ENCODE measurements at places on chromosomes 1 and 21. TPM values are rescaled to one million over a fixed set of nuclear protein-coding genes. Genes with fewer than 3 reads are reported as not detected.

GRCh38 chr21:21028275-21028820 is 30.1 kb downstream of the NCAM2 start:
- no peak for DNase-seq

- peak; percentile 19 for DNase-seq
Measured at GRCh38 chr1:38888423-38889333, 7.3 kb upstream of the GJA9 start.

- DNase-seq: no peak
Measured at GRCh38 chr1:14887764-14888350, 265.7 kb upstream of the TMEM51 start.

DNA sequence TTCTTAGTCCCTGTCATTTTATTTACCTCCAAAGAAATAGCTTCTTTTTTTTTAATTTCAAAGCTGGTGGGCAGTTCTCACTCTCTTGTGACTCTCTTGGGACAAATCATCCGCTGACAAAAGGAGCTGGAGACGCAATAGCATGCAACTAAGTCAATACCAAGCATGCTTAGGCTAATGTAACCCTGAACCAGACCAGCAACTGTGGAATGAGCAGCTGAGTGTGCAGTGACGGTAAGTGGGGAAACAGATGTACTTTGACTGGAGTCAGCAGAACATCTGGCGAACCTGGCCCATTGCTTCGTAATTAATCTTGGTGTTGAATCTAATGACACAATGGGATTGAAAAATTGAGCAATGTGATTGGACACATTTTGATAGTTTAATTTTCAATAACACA is 280.7 kb upstream of the PLXNA2 start:
- peak; percentile 17 for DNase-seq

- DNase-seq: no peak
Measured at GRCh38 chr1:8976896-8977450, 31.3 kb downstream of the CA6 start.

DNA sequence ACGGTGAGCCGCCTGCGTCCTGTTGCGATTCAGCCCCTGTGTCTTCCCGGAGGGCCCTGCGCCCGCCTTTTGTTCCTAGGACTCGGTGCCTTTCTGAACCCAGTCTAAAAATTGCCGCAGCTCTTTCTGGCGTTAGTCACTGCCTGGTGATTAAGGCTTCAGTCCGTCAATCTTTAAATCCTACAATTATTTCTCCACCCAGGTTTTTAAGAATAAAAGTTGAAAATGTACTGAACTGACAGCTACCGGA is 16.2 kb upstream of the PDXK start:
- DNase-seq: no peak

DNA sequence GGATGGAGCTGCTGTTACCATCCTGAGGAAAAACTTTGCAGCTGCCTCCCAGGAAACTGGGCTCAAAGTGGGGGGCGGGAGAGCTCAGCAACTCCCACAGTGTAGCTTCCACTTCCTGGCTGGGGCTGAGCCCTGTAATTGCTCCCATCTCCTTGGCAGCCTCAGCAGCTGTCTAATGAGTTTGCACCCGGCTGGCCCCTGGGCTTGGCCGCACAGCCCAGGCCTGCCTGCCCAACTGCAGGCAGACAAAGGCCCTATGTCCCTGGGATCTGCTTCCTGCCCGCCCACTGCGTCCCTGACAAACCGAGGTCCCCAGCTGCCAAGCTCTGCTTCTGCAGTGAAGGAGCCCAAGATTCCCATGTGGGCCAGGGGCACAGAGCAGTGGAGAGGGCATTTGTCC is 30.1 kb downstream of the EDN2 start:
- DNase-seq: no peak

DNA sequence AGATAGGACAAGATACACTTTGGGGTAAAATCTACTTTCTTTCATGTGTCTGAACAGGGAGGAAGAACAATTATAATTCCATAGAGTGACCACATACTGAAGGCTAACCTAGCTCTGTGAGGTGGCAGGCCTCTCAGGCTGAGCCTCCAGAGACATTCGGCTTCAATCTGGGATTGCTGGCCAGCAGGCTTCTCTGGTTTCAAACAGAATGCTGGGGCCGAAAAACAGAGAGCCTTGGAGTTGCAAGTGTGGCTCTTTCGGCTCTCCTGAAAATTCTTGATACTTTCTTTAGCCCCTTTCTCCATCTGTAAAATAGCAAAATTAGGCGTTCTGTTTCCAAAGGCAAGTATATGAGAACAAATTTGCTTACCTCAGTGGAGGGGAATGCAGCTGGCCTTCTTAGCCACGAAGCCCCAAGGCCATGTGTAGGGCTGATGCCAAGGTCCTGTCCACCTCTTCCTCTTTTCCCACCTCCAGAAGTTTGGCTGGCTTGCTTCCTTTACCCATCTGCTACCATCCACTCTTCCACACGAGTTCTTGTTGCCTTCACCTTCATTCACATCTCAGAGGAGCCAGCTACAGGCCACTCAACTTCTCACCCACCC is 30.0 kb upstream of the UBE2U start:
- DNase-seq: no peak

DNA sequence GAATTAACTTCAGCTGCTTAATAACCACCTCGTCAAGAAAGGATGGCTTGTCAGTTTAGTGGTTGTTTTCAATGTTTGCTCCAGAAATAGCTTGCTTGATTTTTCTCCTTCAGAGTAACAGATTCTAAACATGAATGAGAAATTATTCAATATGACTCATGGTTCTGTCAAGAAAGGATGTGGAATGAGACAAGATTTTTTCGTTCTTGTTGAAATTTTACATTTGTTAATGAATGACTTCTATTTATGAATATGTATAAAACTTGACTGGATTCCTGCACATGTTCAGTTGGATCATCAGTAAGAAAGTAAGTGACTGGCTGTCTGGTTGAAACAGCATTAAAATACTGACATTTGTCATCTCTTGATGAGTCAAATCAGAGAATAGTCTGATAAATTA is 38.3 kb downstream of the IFI44 start:
- DNase-seq: no peak

DNA sequence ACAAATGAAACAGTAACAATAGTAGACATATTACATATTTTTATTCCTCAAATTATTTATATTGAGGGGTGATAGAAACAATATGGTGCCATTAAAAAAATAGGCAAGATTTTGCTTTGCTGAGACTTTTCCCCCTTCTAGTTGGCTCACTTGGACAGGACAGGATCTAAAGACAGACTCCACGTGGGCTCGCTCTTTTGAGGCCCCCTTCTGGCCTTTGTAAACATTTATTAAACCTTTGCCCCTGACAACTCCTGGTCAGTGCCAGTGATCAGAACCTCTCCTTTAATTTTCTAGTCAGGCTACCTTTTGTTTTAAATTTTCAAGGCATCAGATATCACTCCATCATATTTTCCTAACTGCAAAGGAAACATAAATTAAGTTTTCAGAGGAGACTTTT is 49.7 kb upstream of the IFI44L start:
- no peak for DNase-seq

DNA sequence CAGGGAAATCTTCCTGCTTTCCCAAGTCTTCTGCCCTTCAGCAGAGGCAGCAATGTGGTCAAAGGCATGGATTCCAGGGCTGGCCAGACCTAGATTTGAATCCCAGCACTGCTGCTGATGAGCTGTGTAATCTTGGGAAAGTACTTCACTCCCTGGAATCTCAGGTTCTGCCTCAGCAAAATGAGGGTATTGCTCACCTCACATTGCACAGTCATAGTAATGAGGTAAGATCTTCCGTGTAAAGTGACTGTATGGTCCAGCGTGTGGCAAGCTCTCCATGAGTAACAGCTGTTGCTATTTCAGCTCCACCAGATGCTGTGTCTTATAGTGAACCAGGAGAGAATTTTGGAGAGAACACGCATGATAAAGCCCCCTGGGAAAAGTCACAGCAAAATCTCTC is 56.1 kb upstream of the F3 start:
- DNase-seq: no peak

DNA sequence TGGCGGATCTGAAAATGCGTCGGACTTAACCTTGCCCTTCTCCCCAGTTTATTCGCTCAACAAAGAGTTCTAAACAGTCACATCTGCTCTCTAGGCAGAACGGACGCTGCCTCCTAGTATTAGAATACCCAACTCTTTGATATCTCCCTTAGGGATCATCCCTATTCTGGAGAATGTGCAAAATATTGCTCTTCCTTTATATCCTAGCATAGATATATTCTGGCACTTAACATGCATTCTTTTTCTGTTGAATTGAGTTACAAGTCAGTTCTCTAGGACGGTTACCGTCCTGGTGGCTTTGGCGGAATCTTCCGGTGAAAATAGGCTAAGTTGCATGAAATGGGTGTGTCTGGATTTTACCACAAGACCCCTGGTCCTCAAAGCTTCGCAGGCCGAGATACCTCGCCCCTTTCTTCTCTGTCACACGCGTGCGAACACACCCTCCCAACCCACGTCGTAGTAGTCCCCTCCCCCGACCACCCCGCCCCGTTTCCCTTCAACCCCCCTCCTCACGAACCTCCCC is 501 bp upstream of the DNAJC6 start:
- DNase-seq: no peak

GRCh38 chr1:212377644-212378043 is 37.0 kb downstream of the PACC1 start:
- DNase-seq: no peak

GRCh38 chr1:234176000-234176399 is 197.3 kb upstream of the COA6 start:
- DNase-seq: no peak

DNA sequence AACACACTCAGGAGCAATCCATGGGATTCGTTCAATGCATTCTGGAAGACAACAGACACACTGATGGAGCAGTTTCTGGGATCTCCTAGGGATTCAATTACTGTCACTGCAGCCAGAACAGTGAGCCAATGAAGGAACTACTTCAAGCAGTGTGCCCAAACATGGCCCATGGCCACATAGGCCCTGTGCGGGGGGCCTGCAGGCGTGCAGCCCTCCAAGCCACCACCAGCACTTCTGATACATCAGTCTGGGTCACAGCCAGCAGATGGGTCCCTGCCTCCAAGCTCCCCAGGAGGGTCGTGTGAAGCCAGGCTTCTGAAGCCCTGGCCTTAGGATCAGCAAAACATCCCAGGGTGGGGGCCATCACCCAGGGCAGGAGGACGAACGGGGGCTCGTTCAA is 99.3 kb downstream of the RAVER2 start:
- DNase-seq: no peak

GRCh38 chr21:33974513-33975468 is 59.2 kb upstream of the ATP5PO start:
- peak; percentile 2 for DNase-seq

- DNase-seq: peak; percentile 85
Measured at GRCh38 chr1:60133000-60133673, 59.6 kb upstream of the C1orf87 start.

GRCh38 chr1:7473223-7474142 is 297.6 kb upstream of the VAMP3 start:
- DNase-seq: no peak

C1QA gene
- not detected for total RNA-seq

FCN3 gene
- total RNA-seq: not detected

GPX7 gene
- 36.1 TPM for total RNA-seq

TLR5 gene
- not detected for total RNA-seq

S100A3 gene
- total RNA-seq: 5.7 TPM

REN gene
- total RNA-seq: not detected

SLC5A9 gene
- total RNA-seq: not detected

SYF2 gene
- 38.4 TPM for total RNA-seq

B3GALT2 gene
- 32.1 TPM for total RNA-seq

PLEKHG5 gene
- total RNA-seq: 33.0 TPM

BARHL2 gene
- not detected for total RNA-seq

LENEP gene
- total RNA-seq: not detected

SORT1 gene
- 78.5 TPM for total RNA-seq

All from osteocyte (in vitro differentiated cells).